GM12878 (cell line): ENCODE measurements at places on chromosomes 1 and 21.
A peak's percentile ranks its signal among the peaks of the same experiment; 100 is the strongest.

- DNase-seq, result no peak
- H3K36me3 ChIP-seq, result no peaks in the 10 kb centered on the region
- peaks cover 13% of the 10 kb centered on the region for H3K4me1 ChIP-seq
- no peak overlapping the region for H3K4me3 ChIP-seq
Measured at GRCh38 chr21:42073145-42074099, 2.3 kb downstream of the UMODL1 start.

DNA sequence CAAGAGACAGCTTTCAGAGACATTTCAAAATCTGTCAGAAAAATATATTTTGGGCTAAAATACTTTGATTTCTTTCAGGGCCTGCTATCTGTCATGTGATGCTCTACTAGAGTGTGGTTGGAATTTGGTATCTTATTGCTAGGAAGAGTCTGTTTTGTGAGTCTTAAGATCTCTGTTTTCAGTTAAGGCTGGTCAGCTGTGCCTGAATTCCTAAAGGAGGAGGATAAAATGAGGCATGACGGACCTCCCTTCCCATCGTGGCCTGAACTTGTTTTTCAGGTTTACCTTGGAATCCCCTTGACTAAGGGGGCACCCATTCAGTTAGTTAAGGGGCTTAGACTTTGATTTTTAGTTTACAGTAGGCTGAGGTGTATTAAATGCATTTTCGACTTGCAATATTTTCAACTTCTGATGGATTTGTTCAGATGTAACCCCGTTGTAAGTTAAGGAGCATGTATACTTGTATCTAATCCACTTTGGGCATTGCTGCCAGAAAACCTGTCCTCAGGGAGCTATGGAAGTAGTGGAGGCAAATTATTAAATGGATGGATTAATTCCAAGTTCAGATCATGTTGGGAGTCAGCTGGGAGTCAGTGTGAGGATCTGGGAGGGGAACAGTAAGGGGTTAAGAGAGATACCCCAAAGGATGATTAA, 18.3 kb downstream of the CAPN2 start:
- H3K36me3 ChIP-seq, result no peaks in the 10 kb centered on the region
- no peak overlapping the region for H3K4me3 ChIP-seq
- H3K27ac ChIP-seq, result no peak overlapping the region
- H3K27me3 ChIP-seq, result no peaks in the 10 kb centered on the region
- H3K4me1 ChIP-seq, result peaks cover 19% of the 10 kb centered on the region
- no peak for DNase-seq

GRCh38 chr1:41620365-41621169, 136.1 kb upstream of the EDN2 start:
- no peak overlapping the region for H3K27ac ChIP-seq
- H3K27me3 ChIP-seq, result no peaks in the 10 kb centered on the region
- no peak overlapping the region for H3K4me3 ChIP-seq
- DNase-seq, result no peak
- H3K4me1 ChIP-seq, result peaks cover 25% of the 10 kb centered on the region

DNA sequence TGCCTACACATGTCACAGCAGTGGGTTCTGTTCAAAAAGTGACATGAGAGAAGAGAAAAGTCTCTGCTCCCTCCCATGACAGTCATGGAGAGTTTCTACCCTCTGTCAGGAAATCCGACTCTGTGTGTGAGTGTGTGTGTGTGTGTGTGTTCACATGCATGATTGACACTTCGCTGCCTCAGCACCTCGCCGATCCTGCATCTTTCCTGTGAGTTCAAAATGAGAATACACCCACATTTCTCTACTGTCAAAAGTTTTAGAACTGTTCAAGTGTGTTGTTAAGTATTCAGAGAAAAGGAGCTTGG, 46.2 kb upstream of the COX20 start:
- H3K36me3 ChIP-seq, result no peaks in the 10 kb centered on the region
- DNase-seq, result no peak
- H3K4me1 ChIP-seq, result no peaks in the 10 kb centered on the region
- peaks cover 2% of the 10 kb centered on the region for H3K27me3 ChIP-seq
- no peak overlapping the region for H3K27ac ChIP-seq
- H3K4me3 ChIP-seq, result no peak overlapping the region

DNA sequence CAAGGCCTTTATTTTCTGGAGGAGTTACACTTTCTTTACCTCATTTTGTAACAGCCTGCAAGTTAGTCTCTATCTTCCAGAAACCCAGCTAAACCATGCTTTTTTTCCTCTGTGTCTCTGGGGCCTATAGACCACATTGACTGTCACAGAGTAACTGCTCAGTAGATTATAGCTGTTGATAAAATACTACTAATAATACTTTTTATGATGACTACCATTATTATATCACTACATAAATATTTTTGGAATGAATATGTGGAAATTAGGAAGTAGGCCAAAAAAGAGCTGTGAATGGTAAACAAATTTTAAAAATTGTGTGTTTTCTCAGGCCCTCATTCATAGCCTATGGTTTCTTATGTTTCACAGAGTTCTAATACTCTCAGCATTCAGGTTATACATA, 233.1 kb upstream of the USP24 start:
- no peaks in the 10 kb centered on the region for H3K4me1 ChIP-seq
- no peak overlapping the region for H3K4me3 ChIP-seq
- H3K36me3 ChIP-seq, result no peaks in the 10 kb centered on the region
- no peak for DNase-seq
- H3K27me3 ChIP-seq, result no peaks in the 10 kb centered on the region
- no peak overlapping the region for H3K27ac ChIP-seq

GRCh38 chr21:21137986-21138385, 139.8 kb downstream of the NCAM2 start:
- no peak overlapping the region for H3K27ac ChIP-seq
- no peaks in the 10 kb centered on the region for H3K36me3 ChIP-seq
- H3K4me3 ChIP-seq, result no peak overlapping the region

- H3K36me3 ChIP-seq, result no peaks in the 10 kb centered on the region
- no peak for DNase-seq
- H3K4me1 ChIP-seq, result peaks cover 15% of the 10 kb centered on the region
- no peak overlapping the region for H3K4me3 ChIP-seq
- no peaks in the 10 kb centered on the region for H3K27me3 ChIP-seq
Measured at GRCh38 chr1:212702672-212703071, 3.0 kb upstream of the BATF3 start.

DNA sequence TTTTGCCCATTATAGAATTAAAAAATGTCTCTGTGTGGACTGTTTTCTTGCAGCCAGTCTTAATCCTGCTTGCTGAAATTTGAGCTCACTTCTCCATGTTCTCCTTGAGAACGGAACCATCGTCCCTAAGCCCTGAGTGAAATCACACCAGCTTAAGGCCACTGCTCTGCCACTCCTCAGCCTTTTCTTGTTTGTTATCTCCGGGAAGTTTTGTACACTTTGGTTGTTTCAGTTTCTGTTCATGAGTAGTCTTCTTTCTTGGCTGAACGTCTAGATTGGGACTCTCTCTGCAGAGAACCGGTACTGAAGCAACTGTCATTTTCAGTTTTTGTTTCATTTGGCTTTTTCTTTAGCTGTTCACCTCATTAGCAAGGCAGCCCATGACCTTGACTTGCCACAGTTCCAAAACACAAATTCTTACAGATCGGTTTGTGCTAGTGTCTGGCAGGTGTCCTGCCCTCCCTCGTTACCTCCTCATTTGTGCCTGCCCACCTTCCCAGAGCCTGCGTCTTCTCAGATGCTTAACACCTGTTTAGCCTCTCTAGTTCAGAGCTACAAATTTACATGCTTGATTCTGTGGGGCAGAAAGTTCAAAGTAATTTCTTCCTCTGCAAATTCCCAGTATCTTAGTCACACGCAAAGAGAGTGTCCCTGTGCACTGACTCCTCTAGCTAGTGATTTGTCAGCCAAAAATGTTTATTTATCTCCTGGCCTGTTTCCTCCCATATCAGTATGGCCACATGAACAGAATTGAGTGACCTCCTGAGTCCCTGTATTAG, 12.4 kb downstream of the PSEN2 start:
- H3K36me3 ChIP-seq, result no peaks in the 10 kb centered on the region; the same call in 1 of the 2 replicates
- H3K27me3 ChIP-seq, result no peaks in the 10 kb centered on the region
- H3K4me3 ChIP-seq, result peak overlapping the region; percentile 53
- peak overlapping the region; percentile 80 for H3K27ac ChIP-seq
- peaks cover 53% of the 10 kb centered on the region for H3K4me1 ChIP-seq
- peak; percentile 86 for DNase-seq

- no peaks in the 10 kb centered on the region for H3K4me1 ChIP-seq
- H3K36me3 ChIP-seq, result no peaks in the 10 kb centered on the region
- no peak overlapping the region for H3K4me3 ChIP-seq
- H3K27me3 ChIP-seq, result no peaks in the 10 kb centered on the region
Measured at GRCh38 chr1:200917291-200917817, 22.7 kb downstream of the INAVA start.

GRCh38 chr1:110675060-110675791, 486 bp upstream of the KCNA3 start:
- no peak overlapping the region for H3K27ac ChIP-seq
- H3K36me3 ChIP-seq, result no peaks in the 10 kb centered on the region
- H3K4me1 ChIP-seq, result peaks cover 29% of the 10 kb centered on the region

- peak within 1 kb of the TSS; percentile 67 for H3K4me3 ChIP-seq
- H3K4me1 ChIP-seq, result 0 out of 2 replicates have a peak, but pooled peaks cover 3% of the 10 kb centered on the region
- H3K36me3 ChIP-seq, result no peaks in the 10 kb centered on the region; the same call in 1 of the 2 replicates
- peak within 1 kb of the TSS; percentile 74 for H3K27ac ChIP-seq
Measured at GRCh38 chr1:46603858-46604549, at the start of gene MKNK1. Gene MKNK1 (minus strand): TSS chr1:46604268. CDS start chr1:46583327, 20,941 bp downstream.

DNA sequence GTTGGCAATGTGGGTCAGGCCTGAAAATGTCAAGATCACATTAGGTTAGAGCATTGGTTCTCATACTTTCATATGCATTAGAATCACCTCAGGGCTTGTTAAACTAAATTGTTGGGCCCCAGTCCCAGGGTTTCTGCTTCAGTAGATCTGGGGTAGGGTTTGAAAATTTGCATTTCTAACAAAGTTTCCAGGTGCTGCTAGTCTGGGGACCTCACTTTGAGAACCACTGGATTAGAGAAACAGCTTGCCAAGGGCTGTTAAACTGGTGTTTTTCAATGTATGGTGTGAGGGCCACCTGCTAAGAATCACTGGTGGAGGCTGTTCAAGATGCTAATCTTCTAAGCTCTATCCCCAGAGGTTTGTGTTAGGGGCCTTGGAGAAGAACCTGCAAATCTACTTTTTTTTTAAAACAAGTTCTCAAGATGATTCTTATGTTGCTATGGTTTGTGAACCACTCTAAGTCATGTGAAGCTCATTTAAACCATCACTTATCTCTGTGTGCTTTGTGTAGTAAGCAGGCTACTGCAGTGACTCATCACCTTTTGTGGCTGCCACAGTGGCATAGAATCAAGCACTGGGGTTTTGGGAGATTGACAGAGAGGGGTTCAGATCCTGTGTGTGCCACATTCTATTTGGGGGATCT, 152.2 kb downstream of the S1PR1 start:
- H3K4me3 ChIP-seq, result no peak overlapping the region
- H3K27ac ChIP-seq, result peak overlapping the region; percentile 96

- peaks cover 2% of the 10 kb centered on the region; the same call in 1 of the 2 replicates for H3K27me3 ChIP-seq
- DNase-seq, result no peak
- peak overlapping the region; percentile 89 for H3K4me3 ChIP-seq
Measured at GRCh38 chr21:15730484-15731242, 881 bp downstream of the USP25 start.

DNA sequence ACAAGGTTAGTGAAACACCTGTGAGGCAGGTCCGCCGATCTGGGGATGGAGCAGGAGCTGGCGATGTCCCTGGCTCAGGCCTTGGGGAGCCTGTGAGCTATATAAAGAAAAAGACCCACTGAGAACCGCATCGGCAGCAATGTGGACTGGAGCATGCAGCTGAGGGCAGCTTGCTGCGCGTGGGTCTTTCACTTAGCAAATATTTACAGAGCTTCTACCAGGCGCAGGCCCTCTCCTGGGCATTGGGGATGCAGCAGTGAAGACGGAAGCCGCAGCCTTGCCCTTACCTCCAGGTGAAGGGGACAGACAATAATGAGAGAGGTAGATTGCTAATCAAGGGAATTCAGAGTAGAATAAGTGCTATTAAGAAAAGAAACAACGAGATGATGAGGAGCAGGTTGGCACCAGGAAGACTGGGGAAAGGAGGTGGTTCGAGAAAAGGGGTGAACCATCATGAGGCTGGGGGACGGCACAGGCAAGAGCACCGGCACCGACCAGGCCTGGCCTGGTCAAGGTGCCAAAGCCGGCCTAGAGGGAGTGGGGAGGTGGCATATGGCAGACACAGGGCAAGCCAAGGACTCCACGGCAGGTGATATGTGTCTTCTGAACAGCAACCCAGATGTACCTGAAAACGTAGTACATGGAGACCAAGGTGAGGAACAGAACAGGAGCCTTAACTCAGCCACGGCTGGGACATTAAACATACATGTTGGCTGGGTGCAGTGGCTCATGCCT, 60.7 kb upstream of the PAX7 start:
- DNase-seq, result no peak
- H3K27ac ChIP-seq, result no peak overlapping the region
- H3K4me3 ChIP-seq, result no peak overlapping the region
- H3K36me3 ChIP-seq, result no peaks in the 10 kb centered on the region
- H3K27me3 ChIP-seq, result no peaks in the 10 kb centered on the region

DNA sequence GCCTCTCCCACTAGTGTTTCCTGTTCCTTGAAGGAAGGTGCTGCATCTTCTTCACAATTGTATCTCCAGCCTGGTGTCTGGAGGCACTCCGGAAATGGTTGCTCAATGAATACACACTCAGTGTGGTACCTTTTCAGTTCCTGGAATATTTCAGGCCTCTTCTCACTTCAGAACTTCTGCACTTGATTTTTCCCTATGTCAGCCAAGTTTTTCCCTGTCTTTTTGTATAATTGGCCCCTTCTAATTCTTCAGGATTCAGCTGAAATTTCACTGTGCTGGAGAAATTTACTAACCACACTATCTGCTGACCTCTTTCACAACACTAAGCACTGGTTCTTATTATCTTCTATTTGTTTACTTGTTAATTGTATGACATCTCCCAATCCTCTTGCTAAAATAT, 61.2 kb upstream of the MAP10 start:
- H3K4me1 ChIP-seq, result no peaks in the 10 kb centered on the region
- no peak for DNase-seq
- H3K36me3 ChIP-seq, result no peaks in the 10 kb centered on the region

DNA sequence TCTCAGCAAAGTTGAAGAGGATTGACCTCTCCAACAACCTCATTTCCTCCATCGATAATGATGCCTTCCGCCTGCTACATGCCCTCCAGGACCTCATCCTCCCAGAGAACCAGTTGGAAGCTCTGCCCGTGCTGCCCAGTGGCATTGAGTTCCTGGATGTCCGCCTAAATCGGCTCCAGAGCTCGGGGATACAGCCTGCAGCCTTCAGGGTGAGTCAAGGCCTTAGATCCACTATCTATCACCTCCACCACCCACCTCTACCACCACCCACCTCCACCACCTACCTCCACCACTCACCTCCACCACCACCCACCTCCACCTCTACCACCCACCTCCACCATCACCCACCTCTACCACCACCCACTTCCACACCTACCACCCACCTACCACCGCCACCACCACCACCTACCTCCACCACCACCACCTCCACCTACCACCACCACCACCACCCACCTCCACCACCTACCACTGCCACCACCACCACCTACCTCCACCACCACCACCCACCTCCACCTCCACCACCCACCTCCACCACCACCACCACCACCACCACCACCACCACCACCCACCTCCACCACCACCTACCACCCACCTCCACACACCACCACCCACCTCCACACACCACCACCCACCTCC, 5.8 kb downstream of the OPTC start:
- H3K36me3 ChIP-seq, result no peaks in the 10 kb centered on the region
- no peaks in the 10 kb centered on the region for H3K4me1 ChIP-seq
